ENCODE measurements at places on chromosomes 6 and 20.

GRCh38 chr6:12051861-12052368, 39.8 kb downstream of the HIVEP1 start:
- DNase-seq = no peak

- no peak for DNase-seq
Measured at GRCh38 chr6:100968949-100969348, 87.8 kb upstream of the ASCC3 start.

- no peak for DNase-seq
Measured at GRCh38 chr6:15325540-15325955, 79.7 kb downstream of the JARID2 start.

DNA sequence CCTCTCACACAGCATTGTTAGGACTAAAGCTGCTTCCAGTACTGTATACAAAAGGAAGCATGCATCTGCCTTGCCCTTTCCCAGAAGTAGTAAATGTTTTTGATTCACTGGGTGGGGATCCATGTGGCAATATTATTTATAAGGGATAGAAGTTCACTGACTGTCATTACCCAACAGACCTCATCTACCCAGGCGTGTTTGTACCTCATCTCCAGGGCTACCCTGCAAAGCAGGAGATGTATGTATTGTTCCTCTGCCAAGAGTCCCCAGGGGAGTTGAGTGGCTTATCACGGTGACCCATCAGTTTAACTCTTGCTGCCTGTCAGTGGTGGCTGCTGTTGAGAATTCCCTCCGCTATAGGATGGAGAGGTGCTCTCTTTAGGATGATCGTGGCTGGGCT, 42.5 kb downstream of the SLC24A3 start:
- DNase-seq = no peak

DNA sequence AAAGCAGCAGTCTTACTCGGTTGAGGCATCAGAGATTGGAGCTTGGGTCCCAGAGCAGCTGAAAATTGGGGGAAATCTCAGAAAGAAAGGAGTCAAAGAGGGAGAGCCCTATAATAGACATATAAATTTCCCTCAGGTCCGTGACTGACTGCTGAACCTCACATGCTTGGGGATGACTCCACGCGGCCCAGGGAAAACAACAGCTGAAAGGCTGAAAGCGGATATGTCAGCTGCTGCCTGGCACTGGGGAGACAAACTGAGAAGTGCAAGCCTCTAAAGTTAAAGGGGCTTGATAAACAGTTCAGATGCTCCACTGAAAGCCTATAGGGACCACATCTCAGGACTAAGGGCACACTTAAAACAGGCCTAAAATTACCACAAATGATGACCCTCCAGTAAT, 255.9 kb upstream of the RIN2 start:
- no peak for DNase-seq

GRCh38 chr6:150032598-150032997, 7.3 kb upstream of the RAET1L start:
- DNase-seq = no peak

DNA sequence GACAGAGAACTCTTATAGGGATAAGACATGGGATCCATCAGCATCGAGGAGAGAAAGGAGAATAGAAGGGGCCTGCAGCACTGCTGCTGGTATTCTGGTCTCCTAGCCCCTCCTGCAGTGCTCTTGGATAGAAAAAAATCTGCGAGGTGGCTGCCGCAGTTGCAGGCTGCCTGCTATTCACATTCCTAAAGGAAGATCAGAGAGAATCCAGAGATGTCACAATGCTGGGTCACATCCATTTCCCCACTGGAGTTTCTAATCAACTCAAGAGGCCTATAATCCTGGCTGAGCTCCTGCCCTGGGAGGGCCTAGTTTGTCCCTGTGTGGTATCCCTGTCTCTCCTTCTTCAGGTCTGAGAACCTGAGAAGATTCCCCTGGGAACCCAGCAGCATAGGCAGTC, 357.8 kb downstream of the MAFB start:
- no peak for DNase-seq

DNA sequence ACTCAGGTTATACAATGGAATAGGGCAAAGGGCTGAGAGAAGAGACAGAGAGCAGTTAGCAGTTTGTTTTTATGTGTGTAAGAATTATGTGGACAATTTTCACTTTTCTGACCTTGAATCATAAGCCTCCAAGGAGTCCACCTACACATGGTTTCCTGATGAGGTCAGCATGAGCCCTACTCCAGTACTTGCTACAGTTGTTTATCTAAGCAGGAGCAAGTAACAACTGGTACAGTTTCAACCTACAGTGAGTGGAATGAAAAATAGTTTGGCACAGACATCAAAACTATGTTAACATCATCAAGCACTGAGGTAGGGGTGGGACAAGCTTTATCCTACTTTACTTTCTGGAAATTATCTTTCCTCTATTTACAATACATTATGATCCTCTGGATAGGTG, 426.7 kb upstream of the ID4 start:
- DNase-seq = no peak

DNA sequence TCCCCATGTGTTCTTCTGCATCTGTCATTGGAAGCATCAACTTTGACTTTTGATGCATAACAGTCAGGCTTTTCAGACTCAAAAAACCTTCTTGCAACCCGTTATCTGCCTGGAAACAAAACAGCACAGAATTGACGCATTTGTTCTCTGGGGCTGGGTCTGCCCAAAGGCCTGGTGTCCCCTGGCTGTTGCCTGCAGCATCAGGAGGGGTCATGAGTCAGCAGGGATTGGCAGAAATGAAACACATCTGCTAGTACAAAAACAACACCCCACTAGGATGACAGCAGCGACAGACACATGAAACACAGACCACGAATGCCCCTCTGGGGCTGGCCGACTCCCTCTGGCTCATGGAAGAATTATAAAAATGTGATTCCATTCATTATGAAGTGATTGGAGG, 157.6 kb upstream of the INSM1 start:
- DNase-seq = no peak

- no peak for DNase-seq
Measured at GRCh38 chr20:17806739-17807441, 107.1 kb downstream of the BANF2 start.

GRCh38 chr20:41173791-41174341, 36.5 kb downstream of the PLCG1 start:
- no peak for DNase-seq

DNA sequence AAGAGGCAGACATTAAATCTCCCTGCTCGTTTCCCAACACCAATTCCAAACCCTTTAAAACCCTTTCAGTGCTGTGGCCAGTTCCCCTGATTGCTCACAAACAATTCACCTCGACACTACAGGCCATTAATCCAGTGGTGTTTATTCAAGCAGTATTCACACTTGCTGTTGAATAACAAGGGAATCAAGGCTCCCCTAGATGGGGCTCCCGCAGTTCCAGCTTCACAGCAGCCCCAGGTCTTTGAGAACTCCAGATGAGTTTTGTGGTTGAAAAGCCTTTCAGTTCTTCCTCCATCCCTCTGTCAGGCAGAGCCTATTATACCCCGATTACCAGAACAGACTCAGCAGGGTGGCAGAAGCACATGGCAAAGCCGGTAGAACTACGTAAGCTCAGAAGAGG, 36.2 kb downstream of the JAG1 start:
- DNase-seq = no peak

DNA sequence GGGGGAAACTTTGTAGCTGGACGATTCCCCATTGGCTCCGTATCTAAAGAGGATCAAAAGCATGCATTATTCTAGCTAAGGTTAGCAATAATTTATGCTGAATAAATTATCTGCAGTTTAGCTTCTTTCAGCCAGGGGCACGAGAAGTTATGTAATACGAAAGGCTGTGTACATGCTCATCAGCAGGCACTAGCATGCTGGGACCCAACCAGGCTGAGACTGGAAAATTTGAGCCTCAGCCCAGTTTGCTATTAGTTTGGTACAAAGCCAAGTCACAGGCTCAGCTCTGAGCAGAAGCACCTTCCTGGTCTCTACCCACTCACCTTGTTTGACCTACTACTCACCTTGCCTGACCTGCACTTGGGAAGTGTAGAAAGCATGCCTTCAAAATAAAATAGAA, 328.1 kb upstream of the ARID1B start:
- DNase-seq = no peak

- no peak for DNase-seq
Measured at GRCh38 chr6:86203044-86203443, 560.4 kb upstream of the SYNCRIP start.

GRCh38 chr6:2007165-2007564, 238.2 kb downstream of the GMDS start:
- DNase-seq = no peak

DNA sequence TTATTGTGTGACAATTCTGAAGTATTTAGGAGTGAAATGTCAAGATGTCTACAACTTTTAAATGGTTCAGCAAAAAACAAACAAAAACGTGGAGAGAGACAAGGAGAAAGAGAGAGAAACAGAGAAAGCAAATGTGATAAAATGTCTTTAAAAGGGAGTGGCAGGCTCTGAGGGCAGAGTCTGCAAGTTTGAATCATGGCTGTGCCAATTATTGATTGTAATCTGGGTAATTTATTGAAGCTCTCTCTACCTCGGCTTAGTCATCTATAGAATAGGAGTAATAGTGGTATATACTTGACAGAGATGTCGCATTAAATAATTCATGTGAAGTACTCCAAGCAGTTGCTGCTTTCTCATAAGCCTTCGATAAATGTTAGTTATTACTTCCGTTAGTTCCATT, 61.3 kb upstream of the ARID1B start:
- DNase-seq = no peak

DNA sequence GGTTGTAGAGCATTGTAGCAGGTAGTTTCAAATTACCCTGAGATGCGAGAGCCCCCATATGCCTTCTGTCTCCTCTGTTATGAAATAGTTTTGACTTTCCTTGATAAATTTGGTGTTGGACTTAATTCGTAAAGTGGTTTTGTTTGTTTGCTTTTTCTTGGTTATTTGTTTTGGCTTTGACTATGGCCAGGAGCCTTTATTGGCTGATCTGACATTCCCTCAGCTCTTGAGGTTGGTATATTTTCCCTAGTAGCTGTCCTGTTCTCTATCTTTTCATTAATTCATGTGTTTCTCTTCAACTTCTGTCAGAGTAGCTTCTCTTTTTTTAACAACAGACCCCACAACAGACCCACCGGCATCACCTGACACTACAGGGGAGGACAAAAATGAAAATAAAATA, 457.4 kb upstream of the MANEA start:
- DNase-seq = no peak

Data from thoracic aorta (tissue), 2 donors.